A172 (cell line): ENCODE measurements at places on chromosomes 1 and 21. TPM values are rescaled to one million over a fixed set of nuclear protein-coding genes. Genes with fewer than 3 reads are reported as not detected.

The HMCN1 gene
- 0.55 and 1.6 TPM in 2 replicates for total RNA-seq

The FOXD3 gene
- total RNA-seq = 0.17 TPM in 1 of 2 replicates, not detected in the other

The NFYC gene
- total RNA-seq = 27.3 and 28.2 TPM in 2 replicates

The TENT5C gene
- 0.12 and 0.31 TPM in 2 replicates for total RNA-seq

The TSPAN1 gene
- 1.6 and 2.3 TPM in 2 replicates for total RNA-seq

The RSBN1 gene
- 7.9 and 9.7 TPM in 2 replicates for total RNA-seq

The IGSF5 gene
- total RNA-seq = 0.57 and 1.1 TPM in 2 replicates

The TRIM45 gene
- total RNA-seq = 2.6 and 6.0 TPM in 2 replicates

The CR1L gene
- not detected in 2 replicates for total RNA-seq

The CENPL gene
- total RNA-seq = 56.5 and 65.9 TPM in 2 replicates

The C1orf122 gene
- total RNA-seq = 22.9 and 34.6 TPM in 2 replicates

The ATP1B1 gene
- total RNA-seq = 44.8 and 60.1 TPM in 2 replicates

The MROH9 gene
- total RNA-seq = not detected in 2 replicates

The FALEC gene
- 0.55 TPM in 1 of 2 replicates, not detected in the other for total RNA-seq

The HSD3B2 gene
- not detected in 2 replicates for total RNA-seq

The CFHR5 gene
- not detected in 2 replicates for total RNA-seq

The CPLANE2 gene
- 2.5 and 5.5 TPM in 2 replicates for total RNA-seq

The NBPF4 gene
- total RNA-seq = not detected in 2 replicates

The SMPDL3B gene
- total RNA-seq = 1.5 TPM in 1 of 2 replicates, not detected in the other

The C8A gene
- total RNA-seq = not detected in 2 replicates

The PCP4L1 gene
- total RNA-seq = not detected in 2 replicates

The TINAGL1 gene
- 178 and 257 TPM in 2 replicates for total RNA-seq

The FLG2 gene
- total RNA-seq = not detected in 2 replicates

The CGN gene
- total RNA-seq = 0.93 and 3.2 TPM in 2 replicates

The C1orf198 gene
- 42.9 and 43.6 TPM in 2 replicates for total RNA-seq

The AGPAT3 gene
- total RNA-seq = 73.4 and 73.5 TPM in 2 replicates

The F5 gene
- not detected in 2 replicates for total RNA-seq

The CD1B gene
- not detected in 2 replicates for total RNA-seq

The GJA4 gene
- not detected in 2 replicates for total RNA-seq

The KCNE1 gene
- 0.21 TPM in 1 of 2 replicates, not detected in the other for total RNA-seq

The RBP7 gene
- total RNA-seq = not detected in 2 replicates

The MAP3K6 gene
- 7.1 and 13.2 TPM in 2 replicates for total RNA-seq

The CTSE gene
- not detected in 2 replicates for total RNA-seq

The PTPN14 gene
- 42.8 and 46.0 TPM in 2 replicates for total RNA-seq

The OR2AK2 gene
- total RNA-seq = not detected in 2 replicates

The RUNX3 gene
- not detected in 2 replicates for total RNA-seq

The SIPA1L2 gene
- total RNA-seq = 0.77 and 1.2 TPM in 2 replicates

The AK4 gene
- 6.8 and 8.9 TPM in 2 replicates for total RNA-seq

The PLA2G5 gene
- not detected in 2 replicates for total RNA-seq

The SPATA17 gene
- total RNA-seq = 0.12 and 0.91 TPM in 2 replicates

The KIF21B gene
- 1.2 and 2.0 TPM in 2 replicates for total RNA-seq

The CDC7 gene
- 9.2 and 11.0 TPM in 2 replicates for total RNA-seq

The FMO4 gene
- total RNA-seq = 3.1 and 8.0 TPM in 2 replicates

The OTUD3 gene
- 2.4 and 3.1 TPM in 2 replicates for total RNA-seq

The CELA3A gene
- total RNA-seq = not detected in 2 replicates

The CD1E gene
- not detected in 2 replicates for total RNA-seq

The NBPF6 gene
- not detected in 2 replicates for total RNA-seq

The APH1A gene
- total RNA-seq = 197 and 226 TPM in 2 replicates

The CCDC181 gene
- 0.24 and 0.60 TPM in 2 replicates for total RNA-seq

The THEM5 gene
- not detected in 2 replicates for total RNA-seq

The VPS26C gene
- 68.1 and 93.2 TPM in 2 replicates for total RNA-seq

The S100A5 gene
- 1.1 and 6.1 TPM in 2 replicates for total RNA-seq

The C1orf226 gene
- 1.9 and 2.9 TPM in 2 replicates for total RNA-seq
